ENCODE measurements at places on chromosomes 13 and 19. TPM values are rescaled to one million over a fixed set of nuclear protein-coding genes. Genes with fewer than 3 reads are reported as not detected.

Gene PRR36
- polyA plus RNA-seq, result 59.4 TPM

Gene ZNF846
- polyA plus RNA-seq, result 16.5 TPM

- DNase-seq, result no peak
Observed at GRCh38 chr19:29678484-29679106, 13.3 kb downstream of the PLEKHF1 start.

Gene ZNF224
- 23.9 TPM for polyA plus RNA-seq

DNA sequence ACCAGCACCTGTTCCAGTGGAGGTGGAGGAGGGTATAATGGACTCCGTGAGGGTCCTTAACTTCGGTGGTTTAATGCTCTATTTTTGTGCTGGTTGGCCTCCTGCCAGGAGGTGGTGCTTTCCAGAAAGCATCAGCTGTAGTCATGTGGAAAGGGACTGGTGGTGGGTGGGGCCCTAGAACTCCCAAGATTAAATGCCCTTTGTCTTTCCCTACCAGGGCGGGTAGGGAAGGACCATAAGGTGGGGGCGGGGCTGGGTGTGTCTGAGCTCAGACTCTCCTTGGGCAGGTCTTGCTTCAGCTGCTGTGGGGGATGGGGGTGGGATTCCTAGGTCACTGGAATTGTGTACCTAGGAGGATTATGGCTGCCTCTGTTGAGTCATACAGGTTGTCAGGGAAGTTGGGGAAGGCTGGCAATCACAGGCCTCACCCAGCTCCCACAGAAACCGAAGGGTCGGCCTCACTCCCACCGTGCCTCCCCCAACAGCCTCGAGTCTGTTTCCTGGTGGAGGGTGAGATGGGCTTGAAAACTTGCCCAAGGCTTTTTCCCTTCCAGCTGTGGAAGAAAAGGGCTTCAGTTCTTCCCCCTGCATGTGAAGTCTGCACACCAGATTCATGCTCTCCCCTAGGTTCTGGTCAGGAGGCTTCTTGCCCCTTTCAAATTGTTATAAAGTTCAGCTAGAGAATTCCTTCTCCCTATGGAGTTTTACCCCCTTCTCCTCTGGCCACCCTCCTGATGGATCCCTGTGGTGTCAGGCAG, 60.3 kb upstream of the CLDN10 start:
- no peak for DNase-seq

GRCh38 chr13:35818633-35819067, 312.5 kb downstream of the DCLK1 start:
- DNase-seq, result no peak

DNA sequence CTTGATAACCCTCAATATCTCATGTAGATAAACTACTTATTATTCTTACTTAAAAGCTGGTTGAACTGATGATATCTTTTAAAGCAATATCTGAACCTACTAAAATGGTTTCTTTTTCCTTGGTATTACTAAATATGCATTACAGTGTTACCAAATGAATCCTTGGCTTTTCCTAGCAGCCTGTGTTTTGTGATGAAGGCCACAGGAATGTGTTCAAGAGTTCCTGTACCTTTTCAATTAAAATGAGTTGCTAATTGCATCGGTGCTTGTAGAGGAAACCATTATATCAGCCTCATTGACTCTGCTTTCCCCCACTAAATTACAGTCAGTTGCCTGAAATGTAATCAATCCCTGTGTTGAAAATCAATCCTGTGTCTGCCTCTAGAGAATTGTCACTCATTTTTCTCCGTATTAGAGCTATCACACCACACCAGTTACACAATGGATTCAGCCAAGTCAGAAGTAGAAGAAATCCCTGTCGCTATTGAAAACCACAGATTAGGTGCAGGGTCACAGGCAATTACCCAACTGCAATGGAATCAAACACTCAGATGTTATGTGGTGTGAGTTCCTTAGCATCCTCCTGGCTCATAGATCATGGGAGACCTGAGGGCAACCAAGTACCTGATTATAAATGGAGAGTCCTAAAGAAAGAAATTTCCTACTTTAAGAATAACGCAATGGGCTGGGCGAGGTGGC, 13.3 kb downstream of the FAM216B start:
- no peak for DNase-seq

- DNase-seq, result no peak
Observed at GRCh38 chr19:42096255-42096837, 20.4 kb downstream of the ZNF574 start.

Gene KCNJ14
- 2.1 TPM for polyA plus RNA-seq

DNA sequence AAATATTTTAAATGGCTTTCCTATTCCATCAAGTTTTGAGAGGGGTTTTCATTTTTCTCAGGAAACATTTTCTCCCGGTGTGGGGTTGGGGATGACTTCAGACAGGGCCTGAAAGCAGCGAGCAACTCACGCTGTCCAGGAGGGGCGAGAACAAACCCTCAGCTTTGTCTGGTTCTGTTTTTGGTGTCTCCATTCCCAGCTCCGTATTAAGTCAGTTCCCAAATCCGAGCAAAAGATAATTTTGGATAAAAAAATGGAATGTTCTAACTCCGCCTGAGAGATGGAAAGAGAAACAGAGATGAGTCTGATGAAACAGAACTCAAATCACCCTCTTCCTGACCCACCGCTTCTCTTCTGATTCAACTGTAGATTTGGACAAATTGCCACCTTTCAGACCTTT, 38.4 kb downstream of the RFX2 start:
- DNase-seq, result no peak

Gene PLPPR3
- polyA plus RNA-seq, result 245 TPM

GRCh38 chr19:48868114-48868886, at the start of gene PLEKHA4:
PLEKHA4 (minus strand) TSS chr19:48868617; CDS start chr19:48867620, 997 bp downstream.
- peak; percentile 65 for DNase-seq

- DNase-seq, result no peak
Observed at GRCh38 chr13:42807241-42807640, 25.9 kb downstream of the FAM216B start.

Gene ATP8B3
- 1.7 TPM for polyA plus RNA-seq

Gene SKA3
- 7.2 TPM for polyA plus RNA-seq

DNA sequence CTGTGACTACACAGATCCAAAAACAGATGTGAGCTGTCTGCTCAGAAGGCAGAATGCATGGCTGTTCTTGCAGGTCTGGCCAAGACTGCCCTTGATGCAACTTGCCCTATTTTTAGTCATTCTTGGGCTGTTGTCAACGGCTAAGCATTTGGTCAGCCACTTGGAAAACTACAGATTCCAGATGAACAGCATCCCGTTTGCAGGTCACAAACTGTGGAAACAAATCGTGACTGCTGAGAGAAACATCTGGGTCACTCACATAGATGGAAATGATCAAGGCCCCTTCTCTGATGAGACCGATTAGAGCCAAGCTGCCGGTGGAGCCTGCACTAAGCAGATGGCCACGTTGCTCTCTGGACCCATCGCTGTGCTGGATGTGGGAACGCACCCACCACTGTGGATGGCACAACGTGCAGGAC, 15.4 kb upstream of the METTL21C start:
- DNase-seq, result no peak

GRCh38 chr19:7550987-7551761, 15.7 kb downstream of the PNPLA6 start:
- peak; percentile 97 for DNase-seq

- no peak for DNase-seq
Observed at GRCh38 chr19:35267353-35267817, 1.4 kb upstream of the USF2 start.

GRCh38 chr19:7575434-7576040, 20.1 kb upstream of the CAMSAP3 start:
- DNase-seq, result no peak

Gene ONECUT3
- 0.66 TPM for polyA plus RNA-seq

DNA sequence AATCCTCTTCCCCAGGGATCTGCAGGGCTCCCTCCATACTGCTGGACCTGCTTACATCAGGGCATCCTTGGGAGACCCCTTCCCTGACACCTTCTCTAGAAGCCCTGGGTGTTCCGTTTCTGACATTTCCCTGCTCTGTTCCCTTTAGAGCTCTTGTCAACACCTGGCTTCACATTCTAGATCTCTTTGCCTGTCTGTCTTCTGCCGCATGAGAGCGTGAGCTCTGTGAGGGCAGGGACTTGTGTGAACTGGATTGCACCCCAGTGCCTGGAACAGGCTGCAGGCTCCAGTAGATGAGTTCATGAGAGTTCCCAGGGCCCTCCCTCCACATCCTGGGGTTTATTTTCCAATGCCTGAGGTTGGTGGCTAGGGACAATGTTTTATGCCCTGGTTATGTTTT, 651 bp downstream of the CEACAM7 start:
- DNase-seq, result no peak

DNA sequence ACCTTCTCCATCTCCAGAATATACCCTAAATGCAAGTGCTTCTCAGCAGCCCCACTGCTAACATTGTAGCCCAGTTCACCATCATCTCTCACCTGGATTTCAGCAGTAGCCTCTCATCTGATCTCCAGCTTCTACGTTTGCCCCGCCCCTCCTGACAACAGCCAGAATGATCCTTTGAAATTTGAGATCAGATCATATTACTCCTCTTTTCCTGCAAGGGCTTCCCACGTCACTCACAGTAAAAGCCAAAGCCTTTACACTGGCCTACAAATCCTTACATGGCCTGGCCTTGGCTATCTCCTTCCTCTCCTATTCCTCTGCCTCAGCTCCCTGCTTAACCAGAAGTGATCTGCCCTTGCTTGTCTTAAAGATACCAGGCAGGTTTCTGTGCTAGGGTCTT, 94.3 kb upstream of the NBEA start:
- DNase-seq, result no peak

- no peak for DNase-seq
Observed at GRCh38 chr13:112341446-112341845, 34.7 kb upstream of the SPACA7 start.

DNA sequence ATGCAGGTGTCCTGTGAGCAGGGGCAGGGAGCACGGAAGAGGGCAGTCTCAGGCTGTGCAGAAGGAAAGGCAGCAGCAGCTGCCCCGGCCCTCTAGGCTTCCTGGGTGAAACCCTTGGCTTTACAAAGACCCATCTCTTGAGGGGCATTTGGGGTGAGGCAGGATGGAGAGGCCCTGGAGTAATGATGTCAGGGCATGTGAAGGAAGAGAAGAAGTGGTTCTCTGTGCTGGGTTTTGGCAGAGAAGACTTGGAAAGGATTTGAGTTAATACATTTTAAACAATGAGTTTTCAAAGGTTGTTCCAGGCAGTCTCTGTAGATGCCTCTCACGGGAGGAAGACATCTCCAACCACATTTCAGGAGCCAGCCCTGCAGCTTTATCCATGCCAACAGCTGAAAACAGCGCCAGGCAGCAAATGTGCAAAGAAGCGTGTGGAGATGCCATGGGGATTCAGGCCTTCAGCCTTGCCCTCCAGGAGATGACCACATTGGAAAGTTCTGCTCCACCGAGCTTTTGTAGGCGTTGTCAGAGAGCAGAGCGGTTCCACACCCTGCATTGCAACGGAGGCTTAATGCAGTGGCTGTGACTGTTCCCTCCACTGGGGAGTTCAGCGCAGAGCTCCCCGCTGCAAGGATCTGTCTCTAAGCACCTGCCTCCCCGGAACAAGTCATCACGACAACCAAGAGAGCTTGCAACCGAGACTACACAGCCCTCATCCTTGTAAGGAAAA, 322.8 kb downstream of the UQCRFS1 start:
- peak; percentile 30 for DNase-seq

- DNase-seq, result no peak
Observed at GRCh38 chr13:78133511-78133910, 214.9 kb upstream of the EDNRB start.

- no peak for DNase-seq
Observed at GRCh38 chr13:41546372-41547190, 89.2 kb downstream of the RGCC start.

GRCh38 chr19:35357867-35358573, at the start of gene FFAR3:
FFAR3 (plus strand) TSS chr19:35358460; CDS start chr19:35358891, 431 bp downstream.
- no peak for DNase-seq

GRCh38 chr13:86877441-86877840, 793.7 kb upstream of the SLITRK5 start:
- DNase-seq, result no peak

GRCh38 chr19:9811139-9811538, 7.7 kb downstream of the FBXL12 start:
- no peak for DNase-seq

Gene KLF5
- polyA plus RNA-seq, result 3.8 TPM

Gene BRME1
- 15.5 TPM for polyA plus RNA-seq

- no peak for DNase-seq
Observed at GRCh38 chr13:24356837-24357236, 47.5 kb downstream of the C1QTNF9 start.

DNA sequence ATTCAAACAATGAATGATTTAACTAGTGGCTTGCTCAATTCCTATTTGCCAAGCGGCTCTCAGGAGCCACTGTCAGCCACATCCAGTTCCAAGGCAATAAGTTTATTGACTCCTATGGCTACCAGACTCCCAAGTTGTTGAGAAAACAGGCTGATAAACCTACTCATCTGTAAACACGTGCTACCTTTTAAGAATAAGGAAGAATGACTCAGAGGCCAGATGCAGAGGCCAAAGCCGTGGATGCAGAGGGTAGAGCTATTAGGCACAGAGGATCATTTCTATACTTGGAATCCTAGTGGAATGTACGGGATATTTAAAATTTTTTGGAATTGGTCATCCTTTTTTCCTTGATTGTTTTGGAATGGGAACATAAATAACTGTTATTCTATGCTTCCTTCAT, 1921.1 kb downstream of the OLFM4 start:
- no peak for DNase-seq

- peak; percentile 91 for DNase-seq
Observed at GRCh38 chr19:13164343-13165161, 14.3 kb downstream of the IER2 start.

GRCh38 chr19:2387367-2388288, 27.6 kb downstream of the TMPRSS9 start:
- no peak for DNase-seq

DNA sequence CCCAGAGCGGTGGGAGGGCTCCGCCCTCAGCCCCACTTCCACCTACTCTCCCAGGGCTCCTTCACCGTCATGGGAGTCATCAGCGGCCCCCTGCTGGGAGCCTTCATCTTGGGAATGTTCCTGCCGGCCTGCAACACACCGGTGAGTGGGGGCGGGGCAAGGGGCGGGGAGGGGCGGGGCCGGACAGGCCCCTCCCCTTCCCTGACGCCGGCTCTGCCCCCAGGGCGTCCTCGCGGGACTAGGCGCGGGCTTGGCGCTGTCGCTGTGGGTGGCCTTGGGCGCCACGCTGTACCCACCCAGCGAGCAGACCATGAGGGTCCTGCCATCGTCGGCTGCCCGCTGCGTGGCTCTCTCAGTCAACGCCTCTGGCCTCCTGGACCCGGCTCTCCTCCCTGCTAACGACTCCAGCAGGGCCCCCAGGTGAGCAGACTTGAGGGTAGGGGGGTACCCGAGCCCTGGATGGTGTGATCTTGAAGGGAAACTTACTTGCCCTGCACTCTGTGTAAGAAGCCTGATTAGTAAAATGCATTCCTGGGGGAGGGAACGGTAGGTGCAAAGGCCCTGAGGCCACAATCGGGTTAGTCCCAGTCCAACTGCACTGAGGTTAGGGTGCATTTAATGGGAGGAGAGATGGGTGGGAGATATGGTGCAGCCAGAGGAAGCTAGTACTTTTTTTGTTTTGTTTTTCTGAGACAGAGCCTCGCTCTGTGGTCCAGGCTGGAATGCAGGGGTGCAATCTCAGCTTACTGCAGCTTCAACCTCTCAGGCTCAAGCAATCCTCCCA, 12.1 kb downstream of the SLC5A5 start:
- DNase-seq, result no peak

Gene LGALS14
- polyA plus RNA-seq, result 0.57 TPM

All from spinal cord (tissue), 10 donors.